ENCODE measurements at places on chromosomes 4 and X.

GRCh38 chr4:108272561-108272960 is 103.8 kb upstream of the LEF1 start:
- DNase-seq: no peak

DNA sequence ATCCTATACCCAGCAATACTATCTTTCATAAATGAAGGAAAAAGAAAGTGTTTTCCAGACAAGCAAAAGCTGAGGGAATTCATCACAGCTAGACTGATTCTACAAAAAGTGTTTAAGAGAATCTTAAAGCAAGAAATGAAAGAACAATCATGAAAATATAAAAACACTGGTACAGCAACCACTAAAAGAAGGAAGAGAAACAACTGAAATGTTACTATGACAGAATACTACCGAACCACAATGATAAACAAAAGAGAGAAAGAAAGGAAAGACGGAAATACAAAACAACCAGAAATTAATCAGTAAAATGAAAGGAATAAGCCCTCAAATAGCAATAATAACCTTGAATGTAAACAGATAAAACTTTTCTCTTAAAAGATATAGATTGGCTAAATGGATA is 110.8 kb upstream of the AFF2 start:
- no peak for DNase-seq

DNA sequence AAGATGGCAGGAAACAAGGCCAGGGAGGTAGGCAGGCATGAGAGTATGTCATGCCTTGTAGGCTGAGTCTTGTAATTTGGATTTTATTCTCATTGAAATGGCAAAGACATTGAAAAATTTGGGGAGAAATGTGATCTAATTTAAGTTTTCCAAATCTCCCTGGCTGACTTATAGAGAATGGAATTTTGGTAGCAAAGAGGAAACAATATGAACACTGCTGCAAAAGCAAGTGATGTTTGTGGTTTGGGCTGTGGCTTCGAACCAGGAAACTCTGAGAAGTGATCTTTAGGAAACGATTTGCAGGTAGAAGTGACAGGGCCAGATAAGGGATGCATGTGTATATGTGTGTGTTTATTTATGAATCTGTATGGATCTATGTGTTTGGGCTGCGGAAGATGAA is 35.6 kb downstream of the ARSJ start:
- no peak for DNase-seq

- no peak for DNase-seq
Measured at GRCh38 chr4:53015681-53016080, 153.6 kb downstream of the RASL11B start.

GRCh38 chr4:1356181-1356998 is 9.4 kb downstream of the UVSSA start:
- peak; percentile 75 for DNase-seq

GRCh38 chrX:153731117-153731844 is 6.6 kb downstream of the ABCD1 start:
- DNase-seq: peak; percentile 10

- no peak for DNase-seq
Measured at GRCh38 chr4:123858465-123858864, 461.9 kb downstream of the SPRY1 start.

DNA sequence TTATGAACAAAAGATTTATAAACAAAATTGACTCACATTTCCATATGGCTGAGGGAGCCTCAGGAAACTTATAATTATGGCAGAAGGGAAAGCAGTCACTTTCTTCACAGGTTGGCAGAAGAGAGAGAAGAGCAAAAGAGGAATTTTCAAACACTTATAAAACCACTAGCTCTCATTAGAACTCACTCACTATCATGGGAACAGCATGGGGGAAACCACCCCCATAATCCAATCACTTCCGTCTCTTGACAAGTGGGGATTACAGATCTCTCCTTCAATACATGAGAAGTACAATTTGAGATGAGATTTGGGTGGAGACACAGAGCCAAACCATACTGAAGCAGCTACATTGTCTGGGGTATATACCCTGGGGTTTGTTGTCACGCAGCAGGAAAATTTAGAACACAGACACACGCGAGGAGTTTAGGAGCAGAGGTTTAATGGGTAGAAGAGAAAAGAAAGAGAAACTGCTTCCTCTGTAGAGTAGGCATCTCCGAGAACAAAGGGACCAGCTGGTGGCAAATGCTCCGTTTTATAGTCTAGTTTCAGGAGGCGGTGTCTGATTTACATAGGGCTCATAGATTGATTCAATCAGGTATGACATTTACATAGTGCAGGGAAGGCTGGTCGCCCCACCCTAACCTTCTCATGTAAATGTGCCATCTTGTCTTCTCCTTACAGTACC is 2277.7 kb upstream of the AGA start:
- no peak for DNase-seq

GRCh38 chrX:151478058-151478457 is 81.1 kb downstream of the VMA21 start:
- DNase-seq: no peak

GRCh38 chr4:4875147-4875546 is 15.7 kb downstream of the MSX1 start:
- no peak for DNase-seq

GRCh38 chr4:1809754-1810502 is 16.8 kb downstream of the FGFR3 start:
- DNase-seq: peak; percentile 27

- no peak for DNase-seq
Measured at GRCh38 chr4:36164900-36165630, 79.2 kb downstream of the ARAP2 start.

DNA sequence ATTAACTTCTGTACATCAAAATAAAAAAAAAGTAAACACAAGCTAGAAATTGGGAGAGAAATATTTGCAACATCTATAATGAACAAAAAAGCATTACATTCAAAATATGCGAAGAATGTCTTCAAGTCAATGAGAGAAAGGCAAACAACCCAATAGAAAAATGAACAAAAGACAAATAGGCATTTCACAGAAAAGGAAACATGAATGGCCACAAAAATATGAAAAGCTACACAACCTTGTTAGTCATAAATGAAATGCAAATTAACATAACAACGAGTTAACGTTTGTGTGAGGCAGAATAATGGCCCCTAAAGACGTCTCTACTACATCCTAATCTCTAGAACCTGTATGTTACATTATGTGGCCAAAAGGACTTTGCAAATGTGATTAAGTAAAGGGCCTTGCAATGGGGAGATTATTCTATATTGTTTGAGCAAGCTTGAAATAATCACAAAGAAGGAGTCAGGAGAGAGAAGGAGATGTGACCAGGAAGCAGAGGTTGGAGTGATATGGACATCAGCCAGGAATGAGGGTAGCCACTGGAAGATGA is 86.8 kb downstream of the WDFY3 start:
- DNase-seq: no peak

DNA sequence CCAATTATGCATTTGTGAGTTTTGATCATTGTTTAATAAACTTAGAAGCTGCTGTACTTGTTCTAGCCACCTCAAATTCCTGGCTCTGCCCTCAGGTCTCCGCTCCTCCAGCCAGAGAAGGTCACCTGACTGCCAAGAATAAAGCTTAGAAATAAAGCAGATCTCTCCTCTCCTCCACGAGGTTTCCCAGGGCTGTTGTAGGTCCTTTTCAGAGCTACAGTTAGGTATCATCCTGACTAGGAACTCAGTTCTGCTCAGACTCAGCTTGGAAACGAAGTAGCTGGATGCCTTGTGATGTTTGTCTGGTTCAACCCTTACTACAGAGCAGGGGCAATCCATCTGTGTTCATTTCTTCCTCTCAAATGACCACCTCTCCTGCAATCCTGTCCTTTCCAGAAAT is 79.1 kb upstream of the RAPGEF2 start:
- no peak for DNase-seq

DNA sequence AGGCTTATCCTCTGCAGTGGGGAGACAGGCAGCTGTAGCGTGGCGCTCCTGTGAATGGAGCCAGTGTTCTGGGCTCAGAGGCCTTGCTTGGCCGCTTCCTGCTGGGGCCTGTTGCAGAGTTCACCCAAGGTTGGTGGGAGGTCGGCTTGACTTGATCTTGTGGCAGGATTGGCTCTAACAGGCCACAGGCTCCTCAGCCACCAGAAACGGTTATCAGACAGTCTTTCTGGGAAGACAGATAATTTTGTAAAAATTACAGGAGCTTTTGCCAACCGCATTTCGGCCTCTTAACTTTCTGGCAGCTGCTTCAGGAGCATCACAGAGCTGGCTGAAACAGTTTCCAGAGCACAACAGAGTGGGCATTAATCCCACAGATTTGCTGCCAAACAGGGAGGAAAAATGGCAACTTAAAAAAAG is 66.4 kb downstream of the DIPK2B start:
- DNase-seq: no peak

DNA sequence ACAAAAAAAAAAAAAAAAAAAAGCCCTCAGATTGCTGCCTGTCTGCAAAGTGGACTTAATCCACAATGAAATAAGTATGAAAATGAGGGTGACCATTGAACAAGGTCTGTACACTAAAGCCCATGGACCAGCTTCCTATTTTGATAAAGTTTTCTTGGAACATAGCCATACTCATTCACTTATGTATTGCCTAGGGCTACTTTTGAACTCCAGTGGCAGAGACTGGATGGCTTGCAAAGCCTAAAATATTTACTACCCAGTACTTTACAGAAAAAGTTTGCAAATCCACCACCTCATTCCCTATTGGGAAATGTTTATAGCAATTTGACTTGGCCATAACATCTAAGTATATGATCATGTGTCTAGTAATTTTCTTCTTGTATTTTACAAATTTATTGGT is 481.7 kb downstream of the NAF1 start:
- no peak for DNase-seq

- no peak for DNase-seq
Measured at GRCh38 chr4:88215351-88215750, 56.9 kb upstream of the ABCG2 start.

DNA sequence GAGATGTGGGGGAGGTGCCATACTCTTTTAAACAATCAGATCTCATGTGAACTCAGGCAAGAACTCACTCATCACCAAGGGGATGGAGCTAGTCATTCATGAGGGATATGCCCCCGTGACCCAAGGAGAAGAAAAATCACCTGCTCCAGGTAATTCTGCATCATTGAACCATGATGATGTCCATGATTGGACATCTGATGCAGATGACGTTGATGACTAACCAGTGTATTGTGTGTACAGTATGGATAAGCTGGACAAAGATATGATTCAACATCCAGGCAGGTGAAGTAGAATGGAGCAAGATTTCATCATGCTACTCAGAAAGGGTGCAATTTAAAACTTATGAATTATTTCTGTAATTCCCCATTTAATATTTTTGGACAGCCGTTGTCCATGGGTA is 286.4 kb upstream of the SMIM31 start:
- DNase-seq: no peak

DNA sequence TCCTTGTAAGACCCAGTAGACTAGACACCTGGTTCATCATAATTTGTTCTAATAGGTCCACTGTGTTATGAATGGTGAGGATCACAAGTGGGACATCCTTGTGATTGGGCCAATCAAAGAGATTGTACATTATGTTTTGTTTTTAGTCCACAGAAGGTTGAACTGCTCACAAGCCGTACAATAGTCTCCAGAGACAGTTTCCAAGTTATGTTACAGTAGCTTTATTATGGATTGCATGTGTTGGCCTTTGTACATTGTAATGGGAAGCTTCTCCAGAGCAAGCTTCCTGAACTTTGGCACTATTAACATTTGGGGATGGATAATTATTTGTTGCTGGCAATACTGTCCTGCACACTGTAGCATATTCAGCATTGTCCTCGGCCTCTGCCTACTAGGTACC is 86.1 kb downstream of the MAGEB10 start:
- no peak for DNase-seq

DNA sequence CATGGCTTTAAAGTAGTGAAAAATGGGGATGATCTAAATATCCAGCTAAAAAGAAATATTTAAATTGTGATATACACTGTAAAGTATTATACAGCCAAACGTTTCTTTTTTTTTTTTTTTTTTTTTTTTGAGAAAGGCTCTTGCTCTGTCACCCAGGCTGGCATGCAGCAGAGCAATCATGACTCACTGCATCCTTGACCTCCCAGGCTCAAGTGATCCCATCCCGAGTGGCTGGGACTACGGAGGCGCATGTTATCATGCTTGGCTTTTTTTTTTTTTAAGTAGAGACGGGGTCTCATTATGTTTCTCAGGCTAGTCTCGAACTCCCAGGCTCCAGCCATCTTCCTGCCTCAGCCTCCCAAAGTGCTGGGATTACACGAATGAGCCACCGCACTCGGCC is 17.1 kb downstream of the SMIM14 start:
- no peak for DNase-seq

DNA sequence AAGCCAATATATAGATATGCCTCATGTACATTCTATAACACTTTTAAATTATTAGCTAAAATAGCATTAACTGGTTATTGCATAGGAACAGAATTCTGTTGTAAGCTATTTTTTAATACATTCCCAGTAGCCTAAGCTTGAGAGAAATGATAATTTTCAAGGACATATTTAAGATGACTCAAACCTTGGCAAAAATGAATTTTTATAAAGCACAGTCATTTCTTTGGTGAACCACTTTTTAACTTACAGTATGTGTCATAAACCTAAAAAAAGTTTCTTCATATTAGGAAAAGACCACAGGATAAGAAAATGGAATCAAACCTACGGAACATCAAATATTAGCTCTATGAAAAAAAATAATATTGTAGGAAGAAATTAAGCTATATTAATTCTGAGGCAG is 986.3 kb downstream of the STIM2 start:
- DNase-seq: no peak

DNA sequence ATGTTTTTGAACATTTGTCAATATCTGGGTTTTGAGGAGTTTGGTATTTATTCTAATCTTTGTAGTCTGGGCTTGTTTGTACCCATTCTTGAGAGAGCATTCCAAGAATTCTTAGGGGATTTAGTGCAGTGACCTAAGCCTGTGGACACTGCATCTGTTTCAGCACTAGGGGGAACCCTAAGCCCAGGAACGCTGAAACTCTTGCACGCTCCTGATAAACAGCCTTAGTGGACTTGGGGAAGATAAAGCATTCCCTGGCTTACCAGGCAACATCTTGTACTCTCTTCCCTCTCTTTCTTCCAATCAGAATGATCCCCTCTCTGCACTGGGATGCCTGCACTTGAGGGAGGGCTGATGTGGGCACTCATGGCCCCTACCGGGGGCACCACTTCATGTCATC is 654.9 kb upstream of the HTR2C start:
- DNase-seq: peak; percentile 23

GRCh38 chr4:64713256-64713840 is 304.1 kb upstream of the TECRL start:
- DNase-seq: peak; percentile 11

GRCh38 chr4:184596617-184597185 is 52.5 kb downstream of the CASP3 start:
- DNase-seq: no peak

Data from inflammatory macrophage treated with lipopolysaccharide for 1 hour (primary cell).